ENCODE measurements at places on chromosomes 3 and 15.

- no peak for DNase-seq
Observed at GRCh38 chr3:124450366-124450765, 279.9 kb upstream of the UMPS start.

- DNase-seq: no peak
Observed at GRCh38 chr15:71121442-71121841, 6.2 kb downstream of the THSD4 start.

- no peak for DNase-seq
Observed at GRCh38 chr3:104526901-104527401, 839.8 kb upstream of the ALCAM start.

- DNase-seq: no peak
Observed at GRCh38 chr3:16079519-16079918, 95.0 kb upstream of the GALNT15 start.

GRCh38 chr15:38860674-38861073 lies 296.1 kb upstream of the RASGRP1 start:
- no peak for DNase-seq
